Activated gamma-delta T cell (primary cell): ENCODE measurements at places on chromosomes 11 and 22.

- DNase-seq: no peak
These were observed 21.9 kb downstream of the MUC5AC start for GRCh38 chr11:1179641-1180040.

GRCh38 chr11:67510023-67510345 lies 2.0 kb upstream of the CDK2AP2 start:
- DNase-seq: no peak

DNA sequence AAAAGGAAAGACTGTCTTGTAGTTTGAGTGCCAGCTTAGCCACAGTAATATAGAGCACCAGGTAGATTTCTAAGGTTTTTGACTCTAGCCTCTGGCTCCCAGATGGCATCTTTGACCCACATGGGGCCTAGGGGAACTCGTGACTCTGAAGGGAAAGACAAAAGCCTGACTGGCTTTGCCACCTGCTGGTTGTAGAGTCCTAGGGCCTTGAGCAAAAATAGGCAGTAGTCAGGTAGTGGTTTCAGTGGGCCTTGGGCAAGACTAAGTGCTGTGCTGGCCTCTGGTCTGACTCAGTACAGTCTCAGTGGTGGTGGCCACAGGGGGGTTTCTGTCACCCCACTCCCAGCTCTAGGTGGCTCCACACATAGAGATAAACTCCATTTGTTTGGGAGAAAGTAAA lies 349.4 kb downstream of the FAM181B start:
- no peak for DNase-seq

GRCh38 chr11:31995525-31996094 lies 95.3 kb upstream of the RCN1 start:
- DNase-seq: no peak

DNA sequence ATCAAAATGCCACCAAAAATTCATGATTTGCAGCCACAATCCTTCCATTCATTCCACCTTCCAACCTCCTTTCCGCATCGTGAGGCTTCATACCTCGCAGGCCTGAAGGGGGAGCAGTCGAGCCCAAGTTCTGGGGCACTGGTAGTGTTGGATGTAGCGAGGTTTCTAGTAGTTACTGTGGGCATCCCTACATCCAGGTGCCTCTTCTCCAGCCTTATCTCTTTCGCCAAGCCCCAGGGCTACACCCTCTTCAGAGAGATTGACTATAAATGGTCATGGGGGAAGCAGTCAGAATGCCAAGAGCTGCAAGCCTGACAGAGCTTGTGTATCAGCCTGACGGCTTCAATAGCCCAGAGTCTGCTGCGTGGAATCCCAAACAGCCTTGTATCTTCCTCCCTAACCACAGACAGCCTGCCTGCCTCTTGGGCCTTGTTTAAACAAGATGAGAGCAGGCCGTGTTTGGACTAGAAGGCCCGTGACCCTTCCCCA lies 28.9 kb downstream of the CLMP start:
- DNase-seq: no peak

- DNase-seq: no peak
These were observed 50.2 kb upstream of the RAPSN start for GRCh38 chr11:47499161-47499560.

GRCh38 chr11:86476109-86476861 lies 101.6 kb downstream of the CCDC81 start:
- no peak for DNase-seq

GRCh38 chr11:100805506-100806199 lies 118.6 kb downstream of the ARHGAP42 start:
- no peak for DNase-seq

DNA sequence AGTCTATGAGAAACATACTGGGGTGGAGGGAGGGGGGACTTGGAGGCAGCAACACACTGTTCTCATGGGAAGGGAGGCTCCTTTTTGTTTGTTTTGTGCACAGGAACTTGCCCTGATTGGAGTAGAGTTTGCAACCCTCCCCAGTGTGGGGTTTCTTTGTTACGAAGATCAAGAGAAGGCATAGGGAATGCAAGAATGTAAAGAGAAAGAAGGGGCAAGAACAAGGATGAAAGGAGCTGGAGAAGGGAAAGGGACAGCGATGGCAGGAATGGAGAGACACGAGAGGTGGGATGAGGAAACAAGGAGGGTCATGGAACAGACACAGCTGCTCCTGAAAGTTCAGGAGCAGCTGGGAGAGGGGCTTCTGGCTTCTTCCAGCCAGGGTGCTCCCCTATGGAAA lies 611.7 kb downstream of the NTM start:
- no peak for DNase-seq

GRCh38 chr11:83847467-83848034 lies 561.4 kb upstream of the CCDC90B start:
- DNase-seq: no peak

DNA sequence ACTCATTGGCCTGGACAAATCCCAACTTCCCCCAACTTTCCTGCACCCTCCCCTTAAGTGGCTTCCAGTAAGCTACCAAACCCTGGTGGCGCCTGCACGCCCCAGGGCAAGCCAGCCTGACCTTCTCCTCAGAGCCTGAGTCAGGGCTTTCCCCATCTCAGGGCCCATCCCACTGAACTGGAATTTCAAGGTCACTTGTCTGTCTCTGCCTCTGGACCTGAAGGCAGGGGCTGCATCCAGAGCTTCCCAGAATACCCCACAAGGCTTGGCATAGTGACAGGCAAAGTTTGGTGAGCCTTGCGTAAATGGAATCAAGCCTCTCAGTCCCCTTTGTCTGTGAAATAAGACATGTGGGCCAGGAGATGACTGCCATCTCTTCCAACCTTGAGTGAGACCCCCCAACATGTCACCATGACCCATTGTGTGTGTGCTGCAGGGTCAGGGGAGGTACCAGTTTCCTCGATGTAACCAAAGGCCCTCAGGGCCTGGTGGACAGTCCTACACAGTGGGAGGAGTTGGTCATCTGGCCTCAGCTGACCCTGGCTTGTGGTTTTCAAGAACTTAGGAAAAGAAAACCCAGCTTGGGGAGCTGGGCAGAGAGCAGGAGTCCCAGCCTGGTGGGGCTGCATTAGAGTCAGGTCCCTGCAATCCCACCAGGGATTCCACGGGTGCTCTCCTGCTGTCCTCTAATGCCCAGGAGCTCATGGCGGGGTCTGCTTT lies 8.9 kb downstream of the ALX4 start:
- no peak for DNase-seq

DNA sequence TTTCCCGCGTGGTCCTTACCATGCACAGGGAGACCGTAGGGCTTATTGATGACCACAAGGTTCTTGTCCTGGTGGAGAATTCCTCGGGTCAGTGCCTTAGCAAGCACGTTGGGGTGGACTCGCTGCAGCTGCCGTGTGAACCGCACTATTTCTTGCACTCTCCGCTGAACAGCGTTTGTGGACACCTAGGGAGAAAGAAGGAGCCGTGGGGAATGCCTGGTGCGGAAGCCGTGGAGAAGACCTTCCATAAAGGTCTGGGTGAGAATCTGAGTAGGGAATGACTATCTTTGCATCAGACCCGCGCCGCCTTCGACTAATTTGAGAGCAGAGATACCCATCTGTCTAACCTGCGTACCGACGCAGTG lies 597 bp downstream of the RPUSD4 start:
- no peak for DNase-seq

- no peak for DNase-seq
These were observed 18.4 kb downstream of the PDGFB start for GRCh38 chr22:39226353-39226752.

GRCh38 chr11:110795112-110795624 lies 82.9 kb upstream of the ARHGAP20 start:
- DNase-seq: no peak

GRCh38 chr11:79508461-79508860 lies 67.6 kb upstream of the TENM4 start:
- no peak for DNase-seq

DNA sequence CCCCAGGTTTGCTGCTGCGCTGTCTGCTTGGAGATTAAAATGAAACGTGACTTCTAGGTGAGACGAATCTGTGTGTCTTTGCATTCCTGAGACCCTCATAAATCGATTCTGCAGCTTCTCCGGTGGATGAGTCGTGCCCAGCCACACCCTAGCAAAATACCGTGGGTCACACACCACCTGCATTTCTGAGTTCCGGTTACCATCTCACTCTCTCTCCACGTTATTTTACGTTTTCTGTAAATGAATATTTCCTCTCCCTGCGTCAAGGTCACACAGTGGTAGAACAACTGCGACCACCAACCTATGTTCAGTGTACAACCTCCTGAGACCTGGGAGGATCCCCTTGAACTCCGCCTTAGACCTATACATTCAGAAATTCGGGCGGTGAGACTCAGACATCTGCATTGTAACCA lies 1.1 kb downstream of the YWHAH start:
- no peak for DNase-seq

DNA sequence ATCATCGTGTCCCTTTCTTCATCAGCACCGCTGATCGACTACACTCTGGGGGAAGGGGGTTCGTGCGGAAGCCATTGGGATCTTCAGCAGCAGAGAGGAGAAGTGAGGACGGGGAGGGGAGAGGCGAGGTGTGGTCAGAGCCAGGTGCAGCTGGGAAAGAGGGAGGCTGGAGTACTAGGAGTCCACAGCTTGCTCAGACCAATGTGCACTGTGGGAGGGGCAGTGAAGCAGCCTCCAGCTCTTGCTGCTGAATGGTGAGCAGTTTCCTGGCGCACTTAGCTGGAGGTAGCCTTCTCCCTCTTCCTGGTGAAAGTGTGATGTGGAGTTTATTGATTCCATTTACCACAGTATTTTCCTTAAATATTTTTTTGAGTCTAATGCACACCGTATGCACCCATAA lies 99.0 kb upstream of the NECTIN1 start:
- no peak for DNase-seq
